ENCODE measurements at places on chromosomes 16 and 17. TPM values are rescaled to one million over a fixed set of nuclear protein-coding genes. Genes with fewer than 3 reads are reported as not detected.

The ZNF75A gene
- 31.5 TPM for total RNA-seq

- DNase-seq = no peak
Observed at GRCh38 chr17:10610884-10611283, 46.2 kb downstream of the MYH3 start.

DNA sequence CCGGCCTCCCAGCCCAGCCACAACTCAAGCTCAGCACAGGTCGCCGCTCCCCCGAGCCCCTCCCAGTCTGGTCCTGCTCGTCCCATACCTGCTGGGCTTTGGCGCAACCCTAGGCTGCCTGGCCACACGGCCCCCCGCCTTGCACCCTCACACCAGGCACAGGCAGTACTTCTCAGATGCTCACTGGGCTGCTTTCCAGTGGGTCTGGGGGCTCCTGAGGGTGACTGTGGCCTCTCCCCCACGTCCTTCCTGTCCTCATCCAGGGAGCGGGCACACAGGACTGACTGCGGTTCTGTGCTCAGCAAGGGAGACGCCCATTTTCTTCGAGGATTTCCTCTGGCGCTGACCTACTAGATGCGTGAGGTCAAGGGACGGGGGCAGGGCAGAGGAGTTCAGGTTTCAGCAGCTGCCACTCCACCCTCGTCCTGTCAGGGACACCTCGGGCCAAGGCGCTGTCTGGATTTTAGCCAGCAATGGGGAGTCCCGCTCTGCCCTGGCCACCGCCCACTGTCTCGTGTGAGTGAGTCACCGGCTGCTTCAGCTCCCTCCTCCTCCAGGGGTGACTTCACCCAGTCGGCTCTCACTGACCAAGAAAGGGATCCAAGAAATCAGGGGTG, 115.8 kb downstream of the NPIPB11 start:
- peak; percentile 68 for DNase-seq

DNA sequence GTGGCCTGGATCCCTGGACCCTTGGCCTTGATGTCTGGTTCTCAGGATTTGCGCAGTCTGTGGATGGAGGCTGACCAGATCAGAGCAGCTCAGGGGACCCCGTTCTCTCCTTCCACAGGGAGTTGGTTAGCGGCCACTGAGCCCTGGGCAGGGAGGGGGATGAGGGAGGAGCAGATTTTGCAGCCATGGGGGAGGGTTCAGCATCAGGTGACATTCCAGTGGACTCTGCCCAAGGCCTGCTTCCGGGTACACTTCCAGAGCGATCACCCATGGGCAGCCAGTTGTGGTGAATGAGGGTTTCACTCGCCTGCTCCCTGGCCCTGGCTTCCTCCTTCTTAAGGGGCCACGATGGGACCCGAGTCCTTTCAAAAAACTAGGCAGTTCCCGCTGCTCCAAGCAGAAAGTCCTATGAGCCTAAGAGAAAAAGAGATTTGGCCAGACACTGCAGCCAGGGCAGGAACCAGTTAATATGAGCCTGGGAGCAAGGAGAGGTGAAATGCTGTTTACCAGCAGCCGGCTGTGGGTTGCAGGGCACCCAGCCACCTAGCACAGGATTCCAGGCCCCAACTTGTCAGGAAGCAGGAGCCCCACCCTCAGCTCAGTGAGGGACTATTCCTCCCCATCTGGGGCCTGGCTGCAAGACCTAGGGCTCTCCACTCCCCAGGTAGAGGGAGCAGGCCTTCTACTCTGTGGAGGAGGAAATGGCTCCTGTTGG, 4.7 kb upstream of the GPRC5C start:
- DNase-seq = no peak

GRCh38 chr17:18187821-18188761, 4.5 kb downstream of the ALKBH5 start:
- DNase-seq = no peak

DNA sequence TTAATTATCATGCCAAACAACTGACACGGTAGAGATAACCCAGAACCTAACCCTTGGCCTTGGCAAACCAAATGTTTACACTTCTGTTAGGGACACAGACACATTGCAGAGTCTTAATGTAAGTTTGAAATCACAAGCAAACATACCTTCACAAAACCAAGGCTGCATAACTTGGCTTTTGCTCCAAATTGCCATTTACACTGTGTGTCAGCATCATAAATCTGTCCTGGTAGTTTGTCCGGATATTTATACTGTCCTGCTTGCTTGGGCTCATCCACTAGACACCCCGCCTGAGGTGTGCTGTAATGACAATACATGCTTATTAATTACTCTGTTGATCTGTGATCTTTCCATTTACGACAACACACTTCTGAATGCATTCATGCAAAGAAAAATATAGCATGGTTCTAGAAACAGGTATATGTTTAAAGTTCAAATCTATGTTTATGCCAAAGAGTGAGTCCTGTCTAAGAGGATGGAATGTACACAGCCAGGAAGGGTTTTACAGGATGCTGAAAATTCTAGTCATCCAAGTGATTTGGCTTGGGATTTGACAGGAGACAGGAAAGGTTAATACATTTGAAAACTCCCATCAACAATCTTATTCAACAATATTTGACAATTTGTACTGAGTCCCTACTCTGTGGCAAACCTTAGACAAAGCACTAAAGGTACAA, 81.1 kb downstream of the ADAMTS18 start:
- no peak for DNase-seq

DNA sequence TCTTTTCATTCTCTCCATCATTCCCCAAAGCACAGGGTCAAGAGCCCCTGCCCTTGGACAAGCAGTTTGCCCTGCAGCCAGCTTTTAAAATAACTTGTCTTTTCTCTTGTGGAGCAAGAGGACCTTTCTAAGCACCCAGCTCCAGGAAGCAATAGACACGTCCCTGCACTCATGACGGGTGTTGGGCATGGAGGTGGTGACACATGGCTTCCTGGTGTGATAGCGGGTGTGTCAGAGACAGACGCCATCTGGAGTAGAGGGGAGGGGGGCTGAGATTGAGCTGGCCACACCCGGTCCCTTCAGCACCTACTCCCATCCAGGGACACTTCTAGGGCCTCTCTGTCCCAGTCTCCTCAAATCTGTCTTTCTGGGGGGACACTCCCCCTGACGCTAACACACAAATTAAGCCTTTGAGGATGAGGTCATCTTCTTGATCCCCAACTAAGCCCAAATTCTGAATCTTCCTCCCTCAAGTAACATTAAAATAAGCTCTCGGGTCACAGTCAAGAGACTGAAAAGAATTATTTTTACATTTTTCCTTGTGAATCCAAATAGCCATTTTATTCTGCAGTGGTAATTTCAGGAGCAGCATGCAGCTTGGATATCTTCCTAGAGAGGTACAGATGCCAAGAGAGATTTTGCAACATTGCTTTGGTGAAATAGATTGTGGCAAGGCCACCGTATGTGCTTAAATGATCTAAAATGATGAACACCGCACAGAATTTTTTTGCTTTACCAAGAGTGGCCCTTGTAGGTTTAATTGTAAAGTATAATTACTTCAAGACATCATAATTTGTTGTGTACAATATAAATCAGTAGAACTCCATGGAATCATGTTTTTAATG, 216.6 kb upstream of the IRX3 start:
- DNase-seq = no peak

DNA sequence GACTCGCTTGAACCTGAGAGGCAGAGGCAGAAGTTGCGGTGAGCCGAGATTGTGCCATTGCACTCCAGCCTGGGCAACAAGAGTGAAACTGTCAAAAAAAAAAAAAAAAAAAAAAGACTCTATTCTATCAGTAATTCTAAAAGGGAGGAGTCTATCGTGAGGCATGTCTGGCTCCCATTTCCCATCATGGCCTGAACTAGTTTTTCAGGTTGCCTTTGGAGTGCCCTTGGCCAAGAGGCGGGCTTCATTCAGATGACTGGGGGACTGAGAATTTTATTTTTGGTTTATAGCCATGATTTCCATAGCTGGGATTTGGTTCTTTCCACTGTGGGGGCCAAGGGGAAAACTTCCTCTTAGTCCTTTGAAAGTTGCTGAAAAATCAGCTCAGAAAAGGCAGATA, 3.5 kb upstream of the SNX29 start:
- DNase-seq = no peak

GRCh38 chr17:15038656-15039055, 226.5 kb downstream of the PMP22 start:
- DNase-seq = no peak

DNA sequence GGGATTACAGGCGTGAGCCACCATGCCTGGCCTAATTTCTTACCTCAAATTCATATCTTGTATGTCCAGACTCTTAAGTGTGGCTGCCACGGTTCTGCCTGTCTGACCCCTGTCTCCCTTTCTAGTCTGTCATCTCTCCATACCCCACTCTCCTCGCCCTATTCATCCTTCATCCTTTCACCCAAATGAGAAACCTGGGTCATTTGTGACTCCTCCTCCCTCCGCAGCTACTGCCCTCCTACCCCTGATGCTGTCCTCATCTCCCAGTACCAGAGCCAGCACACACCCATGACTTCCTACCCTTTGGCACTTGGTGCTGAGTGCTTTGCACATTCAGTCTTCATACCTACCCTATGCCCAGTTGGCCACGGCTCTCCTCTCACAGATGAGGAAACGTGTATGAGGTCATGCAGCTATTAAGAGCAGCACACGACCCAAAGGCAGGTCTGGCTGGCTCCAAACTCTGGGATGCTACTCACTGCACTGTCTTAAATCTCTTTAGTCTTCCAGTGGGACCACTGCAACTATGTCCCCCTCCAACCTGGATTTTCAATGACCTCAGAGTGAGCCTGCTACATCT, 1.6 kb downstream of the SPATA32 start:
- DNase-seq = no peak

GRCh38 chr17:75041656-75042280, 5.0 kb downstream of the ATP5PD start:
- DNase-seq = no peak
